HT-29 (cell line): ENCODE measurements at places on chromosomes 12 and 14.

DNA sequence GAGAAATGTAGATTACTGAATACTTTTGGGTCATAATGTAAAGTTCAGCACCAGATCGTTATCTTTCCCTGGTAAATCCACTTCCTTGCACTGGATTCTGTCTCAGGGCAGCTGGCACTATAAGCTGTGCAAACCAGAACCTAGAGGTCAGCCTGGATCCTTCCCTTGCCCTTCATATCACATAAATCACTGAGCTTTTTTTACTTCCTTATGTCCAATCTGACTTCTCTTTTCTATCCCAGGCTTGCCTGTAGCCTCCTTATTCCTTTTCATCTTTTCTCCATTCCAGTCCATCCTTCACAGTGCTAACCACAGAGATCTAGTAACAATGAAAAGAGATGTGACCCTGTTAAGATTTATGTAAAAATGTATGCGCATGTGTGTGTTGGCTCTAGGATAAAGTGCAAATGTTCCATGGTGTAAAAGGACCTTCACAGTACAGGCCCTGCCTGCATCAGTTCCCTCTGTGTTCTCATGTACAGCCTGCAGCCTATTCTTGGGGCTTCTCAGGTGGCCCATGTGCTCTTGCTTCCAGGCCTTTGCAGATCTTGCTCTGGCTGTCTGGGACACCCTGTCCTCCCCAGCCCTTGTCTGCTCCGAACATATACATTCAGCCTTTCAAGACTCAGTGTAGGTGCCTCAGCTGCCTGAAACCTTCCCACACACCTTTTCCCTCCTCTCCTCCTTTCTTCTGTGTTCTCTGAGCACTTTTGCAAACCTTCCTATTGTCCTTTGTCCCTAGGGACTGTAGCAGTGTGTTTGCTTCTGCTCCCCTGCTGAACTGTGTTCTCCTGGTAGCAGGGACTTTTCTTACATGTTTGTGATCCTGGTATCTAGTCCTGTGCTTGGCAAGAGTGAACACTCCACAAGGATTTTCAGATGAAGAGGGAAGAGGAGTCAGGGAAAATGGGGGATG, 30.0 kb downstream of the PELI2 start:
- peak; percentile 5 for DNase-seq

GRCh38 chr14:53509276-53510244, 356.4 kb upstream of the DDHD1 start:
- no peak for DNase-seq

GRCh38 chr14:88421286-88421685, 35.8 kb downstream of the SPATA7 start:
- no peak for DNase-seq

GRCh38 chr12:44510510-44510909, 365.6 kb downstream of the NELL2 start:
- DNase-seq: no peak

- peak; percentile 36 for DNase-seq
Observed at GRCh38 chr12:62537551-62537950, 70.9 kb downstream of the MON2 start.

DNA sequence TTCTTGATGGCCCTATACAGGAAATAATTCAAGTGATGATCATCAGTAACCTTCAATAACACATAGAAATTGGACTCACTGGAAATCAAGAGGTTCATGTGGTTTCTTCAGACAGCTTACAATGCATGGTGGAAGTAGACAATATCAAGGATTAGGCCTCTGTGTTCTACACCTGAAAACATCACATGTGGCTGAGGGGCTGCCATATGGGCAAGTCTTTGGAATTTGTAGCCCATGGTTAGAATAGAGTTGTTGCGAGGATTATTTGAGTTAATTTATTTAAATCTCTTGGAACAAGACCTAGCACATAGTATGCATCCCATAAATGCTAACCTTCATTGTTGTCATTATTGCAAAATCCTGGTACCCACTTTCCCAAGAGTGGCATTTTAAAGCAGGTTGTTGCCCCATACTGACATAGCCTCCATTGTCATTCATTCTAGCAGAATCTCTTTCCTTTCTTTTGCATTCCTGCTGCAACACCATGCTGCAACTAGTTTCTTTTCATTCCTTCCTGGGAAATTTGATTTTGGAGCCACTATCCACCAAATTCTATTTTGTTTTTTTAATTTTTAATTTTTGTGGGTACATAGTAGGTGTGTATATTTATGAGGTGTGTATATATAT, 352.7 kb upstream of the NAV3 start:
- no peak for DNase-seq

DNA sequence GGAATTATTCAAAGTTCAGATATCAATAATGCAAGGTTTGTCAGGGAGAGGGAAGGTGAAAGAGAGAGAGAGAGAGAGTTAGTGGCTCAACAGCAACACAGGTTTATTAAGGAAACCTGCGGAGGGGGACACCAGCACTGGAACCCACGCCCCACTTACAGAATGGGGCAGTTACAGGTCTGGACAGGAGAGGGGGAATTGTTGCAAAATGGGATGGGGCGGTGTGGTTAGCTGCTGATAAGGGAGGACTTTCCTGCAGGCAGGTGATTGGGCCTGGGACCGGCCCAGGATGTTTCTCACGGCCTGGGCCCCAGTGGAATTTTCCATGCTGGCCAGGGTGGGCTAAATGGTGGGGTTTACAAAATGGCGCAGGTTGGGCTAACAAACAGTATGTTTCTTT, 278.2 kb upstream of the SLC16A7 start:
- no peak for DNase-seq

- DNase-seq: no peak
Observed at GRCh38 chr14:21804981-21805380, 131.4 kb upstream of the OR4E1 start.

DNA sequence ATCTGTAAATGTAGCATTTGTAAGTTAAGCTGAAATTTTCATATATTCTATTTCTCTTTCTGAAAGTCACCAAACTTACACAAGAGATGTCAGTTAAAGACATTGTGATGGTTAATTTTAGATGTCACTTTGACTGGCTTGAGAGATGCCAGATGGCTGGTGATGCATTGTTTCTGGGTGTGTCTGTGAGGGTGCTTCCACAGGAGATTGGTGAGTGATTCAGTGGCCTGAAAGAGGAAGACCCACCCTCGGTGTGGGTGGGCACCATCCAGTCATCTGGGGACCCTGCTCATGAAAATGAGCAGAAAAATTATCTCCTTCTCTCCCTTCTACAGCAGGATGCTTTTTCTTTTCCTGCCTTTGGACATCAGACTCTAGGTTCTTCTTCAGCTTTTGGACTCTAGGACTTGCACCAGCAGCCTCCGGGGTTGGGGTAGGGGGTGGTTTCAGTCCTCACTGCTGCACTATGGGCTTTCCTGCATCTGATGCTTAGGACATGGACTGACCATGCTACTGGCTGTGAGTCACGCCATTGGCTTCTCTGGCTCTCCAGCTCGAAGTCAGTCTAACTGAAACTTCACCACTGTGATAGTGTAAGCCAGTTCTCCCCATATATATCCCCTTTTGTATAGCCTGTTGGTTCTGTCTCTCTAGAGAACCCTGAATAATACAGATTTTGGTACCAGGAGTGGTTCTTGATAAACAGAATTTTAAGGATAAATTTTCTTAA, 20.9 kb downstream of the PDE6H start:
- DNase-seq: no peak

- DNase-seq: peak; percentile 44
Observed at GRCh38 chr12:56723889-56724700, 1.0 kb downstream of the NACA start.

DNA sequence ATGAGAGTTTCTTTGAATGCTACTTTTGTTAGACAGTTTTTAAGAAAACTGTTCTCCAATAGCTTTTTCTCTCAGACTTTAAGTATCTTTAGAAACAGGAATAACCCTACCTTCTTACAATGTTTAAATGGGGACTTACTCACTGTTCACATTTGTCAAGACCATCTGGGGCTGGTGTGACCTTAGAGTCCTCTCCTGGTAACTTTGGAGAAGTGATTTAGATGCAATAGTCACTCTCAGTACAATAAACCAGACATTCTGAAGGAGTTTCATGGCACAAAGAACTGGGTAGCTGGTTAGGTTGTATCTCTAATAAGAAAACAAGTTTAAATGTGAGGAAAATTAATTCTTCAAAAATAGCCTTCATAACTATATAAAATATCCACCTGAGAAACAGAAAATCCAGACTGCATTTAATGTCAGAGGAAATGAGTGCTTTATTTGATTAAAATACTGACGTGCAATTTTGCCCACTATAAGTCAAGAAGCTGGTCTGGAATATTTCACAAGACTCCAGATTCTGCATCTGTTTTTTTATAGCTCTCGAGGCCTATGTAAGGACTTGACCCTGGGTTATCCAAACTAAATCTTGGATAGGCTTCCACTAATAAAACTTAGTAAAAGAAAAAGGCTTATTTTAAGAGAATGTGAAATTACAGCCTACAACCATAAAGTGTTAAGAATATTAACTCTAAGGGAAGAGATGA, 108.7 kb downstream of the PTGER2 start:
- no peak for DNase-seq

DNA sequence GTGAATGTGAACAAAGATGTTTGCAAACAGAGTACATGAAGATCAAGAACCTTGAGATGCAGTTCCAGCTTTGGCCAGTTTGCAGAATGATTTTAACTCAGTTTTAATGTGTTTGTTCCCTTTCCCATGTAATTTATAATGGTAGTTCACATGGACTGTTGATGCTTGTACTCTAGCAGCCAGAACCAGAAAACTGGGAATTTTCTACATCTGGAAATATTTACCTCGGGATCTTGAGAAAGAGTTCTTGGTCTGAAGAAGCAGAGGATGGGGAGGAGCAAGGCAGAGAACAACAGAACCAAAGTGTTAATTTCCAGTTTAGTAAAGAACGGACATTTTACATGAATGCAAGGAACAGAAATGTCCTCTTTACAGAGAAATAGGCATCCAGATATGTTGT, 37.0 kb upstream of the PMCH start:
- DNase-seq: no peak

- DNase-seq: no peak
Observed at GRCh38 chr14:97224016-97224415, 426.8 kb downstream of the VRK1 start.

GRCh38 chr12:27505761-27506160, 18.2 kb upstream of the PPFIBP1 start:
- no peak for DNase-seq

- DNase-seq: peak; percentile 55
Observed at GRCh38 chr14:70807898-70808415, 1.4 kb downstream of the MAP3K9 start.

GRCh38 chr12:2578772-2579171, 216.0 kb upstream of the FKBP4 start:
- no peak for DNase-seq

DNA sequence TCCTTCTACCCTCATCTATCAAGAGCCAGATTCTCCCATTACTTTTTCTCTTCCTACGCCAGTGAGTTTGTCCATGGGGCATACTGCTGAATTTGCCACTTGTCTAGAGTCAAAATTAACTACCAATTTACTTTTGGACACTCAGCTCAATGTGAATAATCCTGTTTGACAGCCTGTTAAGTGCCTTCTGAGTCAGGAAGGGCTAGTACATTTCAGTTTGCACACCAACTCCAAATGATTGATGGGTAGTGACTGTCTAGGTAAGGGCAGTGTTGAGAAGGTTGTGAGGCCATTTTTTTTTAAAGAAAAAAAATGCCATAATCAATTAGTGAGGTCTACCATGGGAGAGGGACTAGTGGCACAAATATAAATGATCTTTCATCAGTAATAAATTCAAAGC, 21.8 kb upstream of the TRIM9 start:
- no peak for DNase-seq

GRCh38 chr14:65847075-65847847, 434.7 kb downstream of the FUT8 start:
- no peak for DNase-seq

DNA sequence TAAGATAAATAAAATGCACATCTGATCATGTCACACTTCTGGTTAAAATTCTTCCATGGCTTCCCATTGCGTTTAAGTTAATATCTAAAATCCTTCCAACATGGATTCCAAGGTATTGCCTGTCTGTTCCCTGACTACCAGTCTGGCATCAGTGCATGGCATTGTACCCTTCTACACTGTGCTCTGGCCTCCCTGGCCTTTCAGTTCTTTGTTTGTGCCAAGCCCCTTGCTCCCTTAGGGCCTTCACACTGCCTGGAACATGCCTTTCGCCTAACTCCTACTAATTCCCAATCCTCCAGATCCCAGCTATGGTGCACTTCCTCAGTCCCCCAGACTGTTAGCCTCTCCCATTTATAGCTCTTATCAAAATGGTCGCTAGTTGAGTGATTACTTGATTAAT, 6.3 kb downstream of the CIPC start:
- DNase-seq: no peak

DNA sequence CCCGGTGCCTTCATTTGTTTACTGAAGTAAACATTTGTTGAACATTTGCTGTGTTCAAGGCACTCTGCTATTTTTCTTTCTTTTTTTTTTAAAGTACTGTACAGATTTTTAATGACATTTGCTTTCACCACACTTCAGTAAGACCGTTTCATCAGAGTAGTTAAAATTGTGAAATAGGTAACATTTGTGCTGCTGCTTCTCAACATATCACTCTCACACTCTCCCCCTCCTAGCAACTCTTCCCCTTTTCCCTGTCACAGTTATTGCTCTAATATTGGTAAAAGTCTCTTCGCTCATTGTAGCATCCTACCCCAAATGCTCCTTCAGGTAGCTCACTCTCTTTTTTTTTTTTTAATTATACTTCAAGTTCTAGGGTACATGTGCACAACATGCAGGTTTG, 49.6 kb downstream of the SRGAP1 start:
- DNase-seq: no peak

DNA sequence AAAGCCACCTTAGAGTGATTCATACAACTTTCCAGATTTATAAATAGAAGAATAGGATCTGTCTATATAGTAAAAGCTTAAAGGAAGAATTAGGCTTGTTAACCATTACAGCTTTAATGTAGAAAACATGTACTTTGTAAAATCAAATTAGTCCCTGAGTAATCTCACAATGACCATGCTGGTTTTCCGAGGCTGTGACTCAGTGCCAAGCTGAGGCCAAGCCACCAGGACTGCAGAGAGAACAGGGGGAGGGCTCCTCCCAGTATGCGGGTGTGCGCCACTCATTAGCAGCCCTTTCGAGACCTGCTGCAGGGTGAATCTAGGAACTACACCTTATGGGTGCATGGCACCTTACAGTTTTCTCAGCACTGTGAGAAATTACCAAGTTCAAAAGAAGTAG, 167.0 kb downstream of the EFCAB11 start:
- DNase-seq: no peak

- no peak for DNase-seq
Observed at GRCh38 chr12:116320791-116321217, 43.3 kb upstream of the MED13L start.

- DNase-seq: no peak
Observed at GRCh38 chr12:5516371-5517241, 84.7 kb downstream of the NTF3 start.

- DNase-seq: no peak
Observed at GRCh38 chr12:122099280-122099749, 20.8 kb downstream of the MLXIP start.

- DNase-seq: peak; percentile 0
Observed at GRCh38 chr14:51750542-51750941, 98.8 kb downstream of the FRMD6 start.

GRCh38 chr12:68403296-68403695, 71.1 kb upstream of the MDM1 start:
- no peak for DNase-seq

- peak; percentile 11 for DNase-seq
Observed at GRCh38 chr12:133120385-133121191, 9.5 kb downstream of the ZNF891 start.

- peak; percentile 85 for DNase-seq
Observed at GRCh38 chr14:53542732-53543131, 389.6 kb upstream of the DDHD1 start.

GRCh38 chr12:55057481-55057880, 37.7 kb downstream of the NEUROD4 start:
- no peak for DNase-seq
